ENCODE measurements at places on chromosomes 1 and 21. TPM values are rescaled to one million over a fixed set of nuclear protein-coding genes. Genes with fewer than 3 reads are reported as not detected.

Gene KCNA2
- total RNA-seq, result 0.36 TPM

Gene NT5C1A
- total RNA-seq, result not detected

Gene SSBP3
- 44.4 TPM for total RNA-seq

Gene OR2AK2
- not detected for total RNA-seq

Gene CLEC20A
- total RNA-seq, result not detected

Gene LCE2B
- not detected for total RNA-seq

Gene BTG2
- 150 TPM for total RNA-seq

Gene PDZK1IP1
- not detected for total RNA-seq

Gene EXO1
- 44.3 TPM for total RNA-seq

Gene TNFRSF1B
- total RNA-seq, result 211 TPM

Gene COL16A1
- 0.45 TPM for total RNA-seq

Gene LRRC47
- 29.2 TPM for total RNA-seq

Gene CYP4B1
- not detected for total RNA-seq

Gene RIMKLA
- 3.2 TPM for total RNA-seq

Gene GPR137B
- 5.6 TPM for total RNA-seq

Gene FCAMR
- not detected for total RNA-seq

Gene SUMO3
- 77.6 TPM for total RNA-seq

Gene CHML
- total RNA-seq, result 13.8 TPM

Gene CYP4A11
- not detected for total RNA-seq

Gene RHOU
- 0.68 TPM for total RNA-seq

Gene HSD3B1
- total RNA-seq, result not detected

Gene ETV3L
- total RNA-seq, result not detected

Gene CNIH4
- 51.6 TPM for total RNA-seq

Gene MCOLN3
- 0.62 TPM for total RNA-seq

All from activated CD4-positive, alpha-beta memory T cell treated with anti-CD3 and anti-CD28 coated beads for 36 hours (primary cell).